NCI-H69 (cell line): ENCODE measurements at places on chromosomes 1 and 21.

GRCh38 chr1:167772436-167772835, 50.7 kb downstream of the MPZL1 start:
- DNase-seq, result no peak

- DNase-seq, result no peak
Measured at GRCh38 chr1:11134251-11134897, 34.7 kb upstream of the EXOSC10 start.

GRCh38 chr1:153490272-153491051, 30.0 kb upstream of the S100A7 start:
- DNase-seq, result peak; percentile 99

GRCh38 chr21:17388226-17388625, 124.6 kb upstream of the CXADR start:
- peak; percentile 88 for DNase-seq

DNA sequence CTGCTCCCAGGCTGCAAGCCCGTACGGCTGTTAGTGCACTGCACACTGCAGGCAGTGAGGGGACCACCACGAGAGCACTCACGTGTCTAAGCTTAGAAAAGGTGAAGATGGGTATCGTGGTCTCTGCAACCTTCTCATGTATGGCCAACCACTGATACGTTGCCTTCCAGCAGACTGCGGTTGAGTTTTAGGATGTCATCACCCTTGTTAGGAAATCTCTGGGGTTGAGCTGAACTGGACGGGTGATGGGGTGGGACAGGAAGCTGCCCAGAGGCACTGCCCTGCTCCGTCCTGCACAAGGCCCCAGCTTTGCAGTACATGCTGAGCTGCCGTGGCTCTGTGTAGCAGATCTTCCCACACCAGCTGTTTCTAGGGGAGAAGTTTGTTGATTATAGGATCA, 43.3 kb downstream of the FAAP20 start:
- DNase-seq, result no peak

DNA sequence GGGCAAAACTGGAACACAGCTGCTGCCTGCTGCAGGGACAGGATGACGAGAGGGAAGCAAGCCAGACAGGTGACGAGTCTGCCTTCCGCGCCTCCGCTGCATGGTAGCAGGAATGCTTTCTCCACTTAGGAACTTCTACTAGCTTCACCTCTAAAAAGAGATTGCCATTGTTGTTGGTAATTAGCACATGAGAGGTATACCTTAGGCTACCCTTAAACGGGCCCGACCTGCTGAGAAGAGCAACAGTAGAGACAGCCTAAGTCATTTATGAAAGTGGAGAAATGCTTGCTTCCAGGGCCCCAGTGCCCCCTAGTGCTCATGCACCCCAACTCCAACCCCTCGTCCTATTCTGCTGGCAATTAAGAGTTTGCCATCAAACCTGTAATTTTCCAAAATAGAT, 96.9 kb upstream of the AKT3 start:
- DNase-seq, result peak; percentile 88

GRCh38 chr1:94428441-94428840, 10.3 kb downstream of the ABCD3 start:
- no peak for DNase-seq

GRCh38 chr21:27085387-27085786, 118.5 kb upstream of the ADAMTS5 start:
- DNase-seq, result no peak

DNA sequence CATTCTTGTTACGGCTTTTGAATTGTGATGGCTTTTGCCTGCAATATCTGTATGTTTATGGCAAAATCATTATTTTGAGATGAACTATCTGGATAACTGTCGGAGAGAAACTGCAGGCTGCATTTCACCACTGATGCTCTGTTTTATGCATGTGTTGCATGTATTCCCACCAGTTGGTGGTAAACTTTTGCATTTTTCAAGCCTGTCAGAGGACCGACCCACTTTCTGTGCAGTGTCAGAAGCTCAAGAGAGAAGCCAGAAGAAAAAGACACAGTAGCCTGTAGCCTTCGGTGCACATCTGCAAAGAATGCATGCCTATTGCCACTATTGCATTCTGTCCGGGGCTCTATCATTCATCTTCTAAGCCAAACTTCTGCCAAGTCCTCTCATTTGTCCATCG, 41.6 kb downstream of the OLIG1 start:
- DNase-seq, result no peak

DNA sequence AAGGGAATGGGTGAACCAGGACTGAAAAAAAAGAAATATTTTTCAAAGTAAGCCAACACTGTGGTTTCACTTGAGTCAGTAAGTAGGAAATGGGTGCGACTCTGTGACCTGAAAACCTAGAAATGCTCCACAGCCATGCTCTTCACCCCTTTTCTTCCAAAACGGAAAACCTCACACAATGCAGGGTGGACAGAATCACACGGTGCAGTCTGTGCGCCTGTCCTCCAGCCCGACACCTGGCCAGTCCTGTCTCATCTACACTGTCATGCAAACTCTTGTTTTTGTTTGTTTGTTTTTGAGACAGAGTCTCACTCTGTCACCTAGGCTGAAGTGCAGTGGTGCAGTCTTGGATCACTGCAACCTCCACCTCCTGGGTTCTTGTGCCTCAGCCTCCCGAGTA, 53.3 kb downstream of the B3GALT5 start:
- no peak for DNase-seq

GRCh38 chr1:117613969-117614729, 8.3 kb downstream of the TENT5C start:
- no peak for DNase-seq

- DNase-seq, result no peak
Measured at GRCh38 chr1:2276803-2277580, 48.9 kb downstream of the SKI start.

DNA sequence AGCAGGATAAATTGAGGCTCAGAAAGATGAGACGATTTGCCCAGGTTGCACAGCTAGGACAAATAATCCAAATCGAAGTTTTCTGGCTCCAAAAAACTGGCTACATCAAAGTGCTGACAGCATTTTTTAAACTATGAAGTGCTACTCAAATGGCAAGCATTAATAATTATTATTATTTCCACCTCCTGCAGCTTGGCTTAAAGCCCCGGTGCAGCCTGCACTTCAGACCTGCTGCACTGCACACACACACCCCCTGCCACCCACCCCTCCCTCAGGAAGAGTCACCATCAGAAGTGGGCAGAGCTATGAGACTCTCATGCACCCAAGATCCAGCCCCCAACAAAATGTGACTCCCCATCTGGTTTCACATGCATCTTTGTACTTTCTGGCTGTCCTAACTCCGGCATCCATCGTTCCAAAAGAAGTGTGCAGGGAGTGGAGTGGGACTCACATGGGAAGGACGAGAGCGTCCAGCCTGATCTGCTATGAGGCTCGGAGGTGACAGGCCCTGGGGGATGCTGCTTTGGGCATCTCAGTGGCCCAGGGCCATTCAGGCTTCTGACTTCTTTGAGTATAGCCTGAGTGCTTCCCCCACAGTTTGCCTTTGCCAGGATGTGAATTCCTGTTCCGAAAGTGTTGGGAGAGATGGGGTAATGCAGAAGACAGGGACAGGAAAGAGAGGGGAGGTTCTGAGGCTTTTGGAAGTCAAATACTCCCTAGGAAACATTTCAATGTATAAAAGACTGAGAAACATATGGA, 65.0 kb upstream of the FAM20B start:
- no peak for DNase-seq

DNA sequence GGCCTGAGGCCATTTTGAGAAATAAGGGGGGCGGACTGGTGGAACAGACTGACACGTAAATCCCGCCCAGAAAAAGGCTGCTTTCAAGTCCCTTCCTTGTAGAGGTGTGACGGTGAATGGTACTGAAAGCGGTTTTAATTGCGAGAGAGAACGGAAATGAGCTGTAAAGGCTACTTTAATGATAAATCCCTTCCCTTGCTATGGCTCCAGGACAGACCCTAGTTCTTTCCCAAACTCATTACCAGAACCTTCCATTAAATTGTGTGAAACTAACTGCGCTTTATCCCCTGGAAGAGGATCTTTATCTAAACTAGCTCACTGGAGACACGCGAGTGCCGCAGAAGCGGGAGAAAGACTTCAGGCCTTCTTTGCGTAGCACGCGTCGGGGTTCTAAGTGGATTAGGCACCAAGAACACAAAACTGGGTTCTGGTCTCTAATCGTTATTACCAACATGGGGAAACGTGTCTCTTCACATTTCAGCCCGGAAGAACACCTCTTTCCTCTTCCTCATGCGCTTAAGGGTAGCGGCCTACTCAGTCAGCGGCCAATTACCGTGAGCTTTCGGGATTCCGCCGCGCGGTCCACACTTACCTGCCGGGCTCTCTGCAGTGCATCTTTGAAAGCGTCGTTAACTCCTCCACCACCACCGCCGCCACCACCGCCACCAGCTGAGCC, 441 bp downstream of the FUBP1 start:
- DNase-seq, result peak; percentile 93

DNA sequence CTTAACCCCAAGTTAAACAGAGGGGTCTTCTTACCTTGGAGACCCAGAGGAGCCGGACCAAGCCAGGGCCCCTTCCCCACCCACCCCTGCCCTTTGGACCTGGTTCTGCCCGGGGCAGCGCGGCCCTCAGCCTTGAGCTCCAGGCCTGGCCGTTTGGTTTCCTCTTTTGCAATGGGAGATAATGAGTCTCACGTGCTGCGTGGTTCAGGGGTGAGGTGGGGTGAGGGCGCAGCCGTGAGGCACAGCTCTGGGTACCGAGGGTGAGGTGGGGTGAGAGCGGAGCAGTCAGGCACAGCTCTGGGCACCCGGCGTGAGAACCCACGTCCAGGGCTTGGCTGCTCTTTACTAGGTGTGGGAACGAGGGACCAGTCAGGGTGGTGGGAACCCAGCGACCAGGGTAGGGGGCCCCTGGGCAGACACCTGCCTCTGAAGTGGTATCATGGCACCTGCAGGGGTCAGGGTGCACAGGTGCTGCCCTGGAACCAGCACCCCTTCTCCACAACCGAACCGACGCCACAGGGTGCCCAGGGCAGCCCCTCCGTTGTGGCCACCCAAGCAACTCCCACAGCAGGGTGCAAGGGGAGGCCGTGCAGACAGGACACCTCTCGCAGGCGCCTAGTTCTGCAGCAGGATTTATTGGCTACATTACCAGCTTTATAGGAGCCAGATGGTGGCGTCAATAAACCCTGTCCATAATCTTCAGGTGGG, 182.2 kb downstream of the PRDM16 start:
- no peak for DNase-seq

GRCh38 chr1:9155879-9156278, 27.0 kb upstream of the GPR157 start:
- DNase-seq, result no peak

DNA sequence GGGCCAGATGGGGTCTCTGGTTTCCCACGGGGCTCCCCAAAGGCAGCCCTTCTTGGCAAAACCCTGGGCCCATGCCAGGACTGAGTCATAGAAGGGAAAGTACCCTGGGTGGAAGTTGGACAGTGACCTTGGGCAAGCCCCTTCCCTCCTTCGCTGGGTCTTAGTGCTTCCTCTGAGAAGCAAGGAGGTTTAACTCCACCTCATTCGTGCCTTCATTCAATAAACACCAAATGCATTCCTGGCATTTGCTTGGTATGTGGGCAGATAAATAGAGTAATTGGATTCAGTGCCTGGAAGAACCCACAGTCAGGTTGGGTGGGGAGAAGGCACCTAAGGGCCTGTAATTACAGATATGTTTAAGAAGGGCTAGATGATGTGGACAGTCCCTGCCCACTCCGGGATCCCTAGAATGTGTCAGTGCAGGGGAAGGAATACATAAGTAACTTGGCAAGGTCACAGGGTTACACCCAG, 36.3 kb upstream of the CITED4 start:
- DNase-seq, result no peak

GRCh38 chr1:116693759-116694480, 26.4 kb upstream of the IGSF3 start:
- peak; percentile 77 for DNase-seq

DNA sequence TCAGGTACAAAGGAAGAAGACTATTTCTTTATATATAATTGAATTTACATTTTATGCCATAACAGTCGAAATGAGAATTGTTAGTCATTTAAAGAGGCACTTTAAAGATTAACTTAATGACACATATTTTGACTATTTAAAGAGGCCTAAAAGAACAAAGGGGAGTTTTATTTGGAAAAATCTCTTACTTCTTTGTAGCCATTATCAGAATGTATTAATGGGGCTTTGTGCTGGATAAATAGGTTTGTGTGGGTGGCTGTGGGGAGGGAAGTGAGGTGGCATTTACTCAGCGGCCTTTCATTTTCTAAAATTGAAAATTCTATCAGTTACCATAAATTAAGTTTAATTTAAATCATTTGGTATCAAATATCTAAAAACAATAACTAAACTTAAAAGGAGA, 462.2 kb upstream of the CXADR start:
- no peak for DNase-seq

DNA sequence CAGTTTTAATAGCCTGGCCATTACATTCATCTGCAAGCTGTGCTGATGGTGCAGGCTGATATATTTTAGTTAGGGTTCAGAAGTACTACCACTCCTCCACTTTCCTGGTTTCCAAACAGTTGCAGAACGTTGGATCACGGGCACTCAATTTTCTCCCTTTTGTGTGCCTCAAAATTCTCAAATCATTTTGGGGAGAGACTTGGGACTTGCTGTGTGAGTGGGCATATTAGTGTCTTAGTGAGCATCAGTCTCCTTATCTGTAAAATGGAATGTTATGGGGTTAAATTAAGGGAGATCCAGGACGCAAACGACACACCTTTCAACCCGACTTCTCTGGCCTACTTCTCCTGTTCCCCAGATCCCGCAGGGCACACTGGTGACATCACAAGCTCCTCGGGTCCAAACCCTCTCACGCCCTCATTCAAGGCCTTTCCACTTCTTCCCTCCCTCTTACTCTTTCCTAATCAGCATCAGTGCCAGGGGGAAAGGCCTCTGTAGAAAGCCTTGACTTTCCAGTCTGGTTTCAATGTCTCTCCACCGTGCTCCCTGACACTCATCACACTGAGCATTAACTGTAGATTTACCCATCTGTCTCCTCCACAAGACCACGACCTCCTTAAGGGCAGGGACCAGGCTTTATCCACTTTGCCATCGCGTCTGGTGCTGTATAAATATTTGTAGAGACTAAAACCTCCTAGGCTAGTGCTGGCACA, 1.2 kb downstream of the PIGP start:
- DNase-seq, result peak; percentile 88

DNA sequence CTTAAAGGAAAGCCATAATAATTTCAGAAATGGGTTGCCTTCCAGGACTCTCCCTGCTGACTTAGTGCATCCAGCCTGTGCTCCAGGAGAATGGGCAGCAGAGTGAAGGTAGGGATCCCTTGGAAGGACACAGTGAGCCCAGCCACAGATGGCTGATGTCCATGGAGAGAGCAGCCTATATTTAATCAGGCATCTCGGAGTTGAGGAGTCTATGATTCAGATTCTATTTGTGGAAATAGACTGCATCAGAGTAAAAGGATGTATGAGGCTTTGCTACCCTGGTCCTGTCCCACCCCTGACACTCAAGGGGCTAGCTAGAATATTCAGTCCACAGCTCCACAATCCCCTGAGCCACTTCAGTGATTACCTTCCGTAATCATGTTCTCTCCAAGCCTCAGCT, 43.8 kb upstream of the PBX1 start:
- no peak for DNase-seq

GRCh38 chr1:51442616-51443015, 76.5 kb downstream of the EPS15 start:
- DNase-seq, result no peak
